ENCODE measurements at places on chromosomes 7 and 10.
A peak's percentile ranks its signal among the peaks of the same experiment; 100 is the strongest.

DNA sequence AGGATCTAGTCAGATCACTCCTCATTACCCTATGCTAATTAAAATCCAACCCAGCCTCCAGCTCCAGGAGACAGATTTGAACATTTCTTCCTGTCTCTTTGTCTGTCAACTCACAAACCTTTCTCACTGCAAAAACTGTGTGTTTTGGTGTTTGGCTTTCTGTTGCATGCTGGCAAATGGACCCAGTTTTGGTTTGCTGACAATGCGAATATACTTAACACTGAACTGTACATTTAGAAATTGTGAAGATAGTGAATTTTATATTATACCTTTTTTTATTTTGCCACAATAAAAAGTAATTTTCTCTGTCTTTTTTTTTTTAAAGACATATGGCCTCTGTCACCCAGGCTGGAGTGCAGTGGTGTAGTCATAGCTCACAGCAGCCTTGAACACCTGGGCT lies 18.3 kb upstream of the TNPO3 start:
- DNase-seq = no peak

DNA sequence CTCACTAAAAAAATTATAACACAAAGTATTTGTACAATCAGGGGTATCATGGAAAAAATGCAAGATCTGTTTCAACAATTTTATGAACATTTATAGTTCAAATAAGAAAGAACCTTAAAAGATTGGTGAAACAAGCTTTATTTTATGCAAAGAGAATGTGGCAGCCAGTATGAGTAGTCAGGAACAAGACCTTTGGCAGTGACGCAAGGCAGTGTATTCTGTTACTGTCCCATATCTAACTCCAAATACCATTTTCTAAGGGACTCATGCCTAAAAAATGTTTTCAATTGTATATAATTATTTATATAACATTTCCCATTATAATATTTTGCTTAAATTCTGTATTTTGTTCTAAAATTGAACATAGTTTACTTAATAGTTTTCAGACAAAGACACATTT lies 19.1 kb upstream of the FAM53B start:
- DNase-seq = no peak

- no peak for DNase-seq
Measured at GRCh38 chr10:10975647-10976046, 42.0 kb upstream of the CELF2 start.

DNA sequence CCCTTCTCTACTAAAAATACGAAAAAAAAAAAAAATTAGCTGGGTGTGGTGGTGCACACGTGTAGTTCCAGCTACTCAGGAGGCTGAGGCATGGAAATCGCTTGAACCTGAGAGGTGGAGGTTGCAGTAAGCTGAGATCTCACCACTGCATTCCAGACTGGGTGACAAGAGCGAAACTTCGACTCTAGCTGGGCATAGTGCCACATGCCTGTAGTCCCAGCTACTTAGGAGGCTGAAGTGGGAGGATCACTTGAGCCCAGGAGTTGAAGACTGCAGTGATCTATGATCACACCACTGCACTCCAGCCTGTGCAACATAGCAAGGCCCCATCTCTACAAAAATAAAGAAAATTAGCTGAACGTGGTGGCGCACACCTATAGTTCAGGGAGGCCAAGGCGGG lies 1.2 kb upstream of the SPACDR start:
- DNase-seq = no peak

DNA sequence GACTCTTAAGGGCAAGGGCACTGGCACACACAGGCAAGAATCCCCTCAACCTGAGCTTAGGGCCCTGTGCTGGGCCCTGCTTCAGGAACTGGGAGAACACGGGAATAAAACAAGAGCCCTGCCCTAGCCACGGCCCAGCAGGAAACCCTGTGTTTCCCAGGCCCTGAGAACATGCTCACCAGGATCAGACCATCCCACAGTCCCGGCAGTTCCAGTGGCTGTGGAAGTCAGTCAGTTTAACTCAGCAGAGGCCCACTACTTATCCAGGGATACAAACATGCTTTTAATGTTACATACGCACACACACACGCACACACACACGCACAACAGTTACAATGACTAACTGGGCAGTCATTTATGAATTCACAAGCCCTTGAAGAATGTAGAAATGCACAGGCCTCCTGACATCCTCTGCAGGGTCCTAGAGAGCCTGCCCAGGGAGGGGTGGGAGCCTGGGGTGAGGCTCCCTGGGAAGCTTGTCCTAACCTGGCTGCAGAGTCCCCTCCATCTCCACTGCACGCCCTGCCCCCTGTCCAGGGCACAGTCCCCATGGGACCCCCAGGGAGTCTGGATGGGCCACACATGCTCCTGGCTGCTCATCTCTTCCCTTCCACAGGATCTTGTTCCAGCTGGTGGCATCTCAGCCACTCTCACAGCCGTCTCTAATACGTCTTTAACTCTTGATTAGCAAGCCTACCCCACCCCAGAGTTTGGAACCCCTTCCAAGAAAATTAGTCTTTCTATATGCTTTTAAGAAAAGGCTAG lies 97.6 kb downstream of the TCERG1L start:
- no peak for DNase-seq

GRCh38 chr10:132360766-132361447 lies 28.9 kb downstream of the LRRC27 start:
- DNase-seq = peak; percentile 48

DNA sequence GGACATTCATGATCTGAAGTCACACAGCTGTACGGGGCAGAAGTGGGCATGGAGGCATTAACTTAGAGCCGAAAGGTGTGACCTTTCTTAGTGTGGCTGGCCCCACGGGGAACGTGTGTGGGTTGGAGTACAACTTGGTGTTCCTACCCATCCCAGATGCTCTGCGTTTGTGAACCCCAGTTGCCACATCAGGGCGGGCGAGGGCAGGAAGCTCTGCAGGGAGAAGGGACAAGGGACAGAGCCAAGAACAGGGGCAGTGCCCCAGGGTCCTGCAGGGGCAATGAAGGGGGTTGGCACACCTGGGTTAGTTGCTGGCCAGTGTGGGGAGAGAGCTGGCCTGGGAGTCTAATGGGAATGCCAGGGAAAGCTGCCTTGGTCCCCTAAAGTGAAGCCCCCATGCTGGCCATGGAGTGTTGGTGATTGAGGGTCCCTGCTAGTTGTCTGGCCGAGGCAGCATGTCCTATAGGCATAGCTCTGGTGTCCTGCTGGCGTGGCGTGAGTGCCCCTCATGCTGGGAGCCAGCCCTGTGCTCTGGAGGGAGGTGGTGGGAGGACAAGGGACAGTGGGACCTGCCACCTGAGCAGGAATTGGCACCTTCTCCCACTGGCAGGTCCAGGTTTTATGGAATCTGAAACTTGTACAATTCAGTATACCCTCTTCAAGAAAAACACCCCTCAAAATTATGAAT lies 18.9 kb downstream of the HTRA1 start:
- no peak for DNase-seq

GRCh38 chr7:138163800-138164199 lies 87.5 kb downstream of the AKR1D1 start:
- DNase-seq = no peak

DNA sequence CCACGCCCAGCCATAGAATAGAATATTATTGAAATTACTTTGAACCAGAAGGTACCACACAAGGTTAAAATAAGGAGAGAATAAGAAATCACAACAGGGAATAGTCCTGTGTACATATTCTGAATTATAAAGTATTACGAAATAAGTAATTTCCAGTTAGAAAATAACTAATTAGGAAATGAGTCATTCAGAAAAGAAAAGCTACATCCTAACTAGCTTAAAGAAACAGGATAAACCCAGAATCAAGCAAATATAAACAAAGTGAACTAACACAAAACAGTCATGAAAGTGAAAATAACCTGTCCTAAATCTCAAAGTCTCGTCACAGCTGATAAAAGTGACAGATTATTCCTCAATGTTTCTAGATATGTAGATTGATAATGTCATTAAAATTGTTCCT lies 74.8 kb upstream of the NEBL start:
- DNase-seq = no peak

- no peak for DNase-seq
Measured at GRCh38 chr10:23604613-23605012, 165.7 kb downstream of the OTUD1 start.

DNA sequence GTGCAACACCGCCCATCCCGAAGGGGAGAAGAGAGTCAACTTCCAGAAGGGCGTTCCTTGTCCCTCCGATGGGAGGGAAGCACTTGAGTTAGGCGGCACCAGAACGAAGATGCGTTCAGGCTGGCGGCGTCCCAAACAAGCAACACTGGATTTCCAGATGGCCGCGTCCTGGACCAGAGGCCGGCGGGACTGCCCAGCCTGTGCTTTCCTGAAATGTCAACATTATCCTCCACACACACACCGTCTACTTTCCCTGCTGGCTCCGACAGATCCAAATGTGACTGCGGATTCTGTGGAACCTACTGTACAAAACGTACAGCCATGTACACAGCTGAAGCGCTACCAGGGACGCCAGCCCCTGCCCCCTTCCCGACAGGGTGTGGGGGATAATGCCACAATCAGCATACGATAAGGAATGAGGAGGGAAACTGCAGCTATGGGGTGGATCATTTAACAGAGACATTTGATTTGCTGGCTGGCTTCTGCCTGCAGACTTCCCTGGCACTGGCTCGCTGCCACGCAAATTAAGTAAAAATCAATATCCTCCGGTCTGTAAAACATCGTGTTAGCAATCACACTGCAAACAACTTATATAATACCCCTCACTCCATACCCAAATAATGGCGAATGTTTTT lies 82.1 kb downstream of the ZRANB1 start:
- DNase-seq = no peak

DNA sequence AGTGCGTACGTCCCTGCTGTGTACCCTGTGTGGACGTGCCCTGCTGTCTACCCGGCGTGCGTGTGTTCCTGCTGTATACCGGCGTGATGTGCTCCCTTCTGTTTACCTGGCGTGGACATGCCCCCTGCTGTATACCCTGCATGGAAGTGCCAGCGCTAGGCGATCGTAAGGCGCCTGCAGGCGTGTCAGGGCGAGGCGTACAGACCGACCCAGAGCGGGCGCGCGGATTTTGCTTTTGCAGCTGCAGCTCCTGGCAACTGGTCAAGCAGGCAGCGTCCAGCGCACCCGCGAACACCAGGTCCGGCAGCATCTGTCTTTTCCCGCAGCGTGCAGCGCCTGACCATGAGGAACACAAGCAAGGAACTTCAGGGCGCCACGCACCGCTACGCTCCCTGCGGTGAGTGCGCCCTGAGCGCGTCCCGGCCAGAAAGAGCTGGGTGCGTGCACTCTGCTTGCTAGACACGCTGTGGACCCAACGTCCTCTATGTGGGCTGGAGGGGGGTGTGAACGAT lies 680 bp downstream of the C7orf57 start:
- no peak for DNase-seq

Data from inflammatory macrophage treated with lipopolysaccharide for 1 hour (primary cell).